ENCODE measurements at places on chromosomes 6 and 20.
A peak's percentile ranks its signal among the peaks of the same experiment; 100 is the strongest.

DNA sequence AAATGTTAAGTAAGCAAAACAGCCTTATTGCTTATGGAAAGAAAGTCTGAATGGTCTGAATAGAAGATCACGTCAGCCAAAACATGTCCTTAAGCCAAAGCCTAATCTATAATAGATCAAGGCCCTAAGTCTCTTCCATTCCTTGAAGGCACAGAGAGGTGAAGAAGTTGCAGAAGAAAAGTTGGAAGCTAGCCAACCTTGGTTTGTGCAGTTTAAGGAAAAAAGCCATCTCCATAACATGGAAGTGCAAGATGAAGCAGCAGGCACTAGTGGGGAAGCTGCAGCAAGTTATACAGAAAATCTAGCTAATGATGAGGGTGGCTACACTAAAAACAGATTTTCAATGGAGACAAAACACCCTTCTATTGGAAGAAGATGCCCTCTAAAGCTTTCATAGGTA, 29.1 kb downstream of the LRRN4 start:
- no peak for DNase-seq
- no peak overlapping the region for H3K4me3 ChIP-seq
- no peaks in the 10 kb centered on the region for H3K27me3 ChIP-seq
- H3K27ac ChIP-seq, result no peak overlapping the region
- H3K36me3 ChIP-seq, result peaks cover 59% of the 10 kb centered on the region

GRCh38 chr6:168590406-168590805, 149.4 kb downstream of the SMOC2 start:
- no peak overlapping the region for H3K4me3 ChIP-seq
- peak; percentile 4 for DNase-seq
- H3K4me1 ChIP-seq, result peaks cover 9% of the 10 kb centered on the region
- no peaks in the 10 kb centered on the region for H3K36me3 ChIP-seq

DNA sequence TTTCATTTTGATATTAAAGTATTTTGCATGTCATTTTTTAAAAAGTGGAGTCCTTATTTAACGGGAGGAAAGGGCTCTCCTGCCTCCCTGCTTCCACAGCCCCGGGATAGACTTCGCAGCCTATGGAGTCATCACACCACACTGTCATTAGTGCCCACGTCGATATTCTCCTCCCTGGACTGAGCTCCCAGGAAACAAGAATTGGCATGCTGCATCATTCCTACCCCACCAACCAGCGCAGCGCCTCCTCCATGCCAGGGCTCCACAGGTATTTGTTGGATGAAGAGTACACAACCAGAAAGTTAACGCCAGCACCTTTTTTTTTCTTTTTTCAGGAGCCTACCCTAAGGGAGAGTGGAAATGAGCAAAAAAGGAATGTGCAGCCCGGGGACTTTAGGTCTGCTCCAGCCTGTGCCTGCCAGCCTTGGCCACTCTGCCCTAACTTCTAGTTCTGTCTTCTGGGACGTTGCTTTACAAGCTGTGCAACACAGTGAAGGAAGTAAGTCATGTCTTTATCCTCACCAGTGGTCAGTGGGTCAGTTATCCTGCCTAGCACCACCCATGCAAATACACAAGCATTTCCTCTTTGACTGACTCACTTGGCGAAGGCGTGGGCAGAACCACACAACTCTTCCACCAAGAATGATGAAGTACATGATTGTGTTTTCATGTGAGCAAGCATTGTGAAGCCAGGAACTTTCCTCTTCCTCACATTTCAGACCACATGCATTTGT, 180.7 kb upstream of the UST start:
- peaks cover 17% of the 10 kb centered on the region for H3K27me3 ChIP-seq
- no peak overlapping the region for H3K27ac ChIP-seq
- no peaks in the 10 kb centered on the region for H3K36me3 ChIP-seq
- no peak overlapping the region for H3K4me3 ChIP-seq
- no peak for DNase-seq

GRCh38 chr20:20334489-20334888, 33.4 kb upstream of the INSM1 start:
- no peak overlapping the region for H3K27ac ChIP-seq
- H3K4me3 ChIP-seq, result no peak overlapping the region
- no peaks in the 10 kb centered on the region for H3K4me1 ChIP-seq
- H3K27me3 ChIP-seq, result no peaks in the 10 kb centered on the region

DNA sequence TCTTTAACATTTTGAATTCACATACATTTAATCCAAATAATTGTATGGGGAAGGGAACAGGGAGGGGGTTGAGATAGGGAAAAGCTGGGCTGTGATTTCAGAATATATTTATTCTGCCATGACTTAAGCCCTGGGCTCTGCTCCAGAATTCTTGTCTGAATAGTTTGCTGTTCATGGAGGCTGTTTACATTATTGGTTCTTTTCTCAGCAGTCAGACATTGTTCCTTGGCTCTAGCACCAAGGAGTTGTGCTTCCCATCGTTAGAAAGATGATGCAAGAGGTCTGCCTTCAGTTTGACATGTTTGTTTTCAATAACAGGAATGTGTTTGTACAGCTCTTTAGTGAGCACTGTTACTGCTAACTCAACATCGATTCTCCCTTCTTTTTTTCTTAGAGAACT, 198.8 kb upstream of the CDYL start:
- no peak for DNase-seq
- H3K4me1 ChIP-seq, result no peaks in the 10 kb centered on the region
- no peaks in the 10 kb centered on the region for H3K27me3 ChIP-seq
- no peak overlapping the region for H3K4me3 ChIP-seq

DNA sequence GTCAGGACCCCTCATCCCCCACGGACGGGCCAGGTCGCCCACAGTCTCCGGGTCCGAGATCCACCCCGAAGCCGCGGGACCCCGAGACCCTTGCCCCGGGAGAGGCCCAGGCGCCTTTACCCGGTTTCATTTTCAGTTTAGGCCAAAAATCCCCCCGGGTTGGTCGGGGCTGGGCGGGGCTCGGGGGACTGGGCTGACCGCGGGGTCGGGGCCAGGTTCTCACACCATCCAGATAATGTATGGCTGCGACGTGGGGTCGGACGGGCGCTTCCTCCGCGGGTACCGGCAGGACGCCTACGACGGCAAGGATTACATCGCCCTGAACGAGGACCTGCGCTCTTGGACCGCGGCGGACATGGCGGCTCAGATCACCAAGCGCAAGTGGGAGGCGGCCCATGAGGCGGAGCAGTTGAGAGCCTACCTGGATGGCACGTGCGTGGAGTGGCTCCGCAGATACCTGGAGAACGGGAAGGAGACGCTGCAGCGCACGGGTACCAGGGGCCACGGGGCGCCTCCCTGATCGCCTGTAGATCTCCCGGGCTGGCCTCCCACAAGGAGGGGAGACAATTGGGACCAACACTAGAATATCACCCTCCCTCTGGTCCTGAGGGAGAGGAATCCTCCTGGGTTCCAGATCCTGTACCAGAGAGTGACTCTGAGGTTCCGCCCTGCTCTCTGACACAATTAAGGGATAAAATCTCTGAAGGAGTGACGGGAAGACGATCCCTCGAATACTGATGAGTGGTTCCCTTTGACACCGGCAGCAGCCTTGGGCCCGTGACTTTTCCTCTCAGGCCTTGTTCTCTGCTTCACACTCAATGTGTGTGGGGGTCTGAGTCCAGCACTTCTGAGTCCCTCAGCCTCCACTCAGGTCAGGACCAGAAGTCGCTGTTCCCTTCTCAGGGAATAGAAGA, 978 bp downstream of the HLA-A start:
- no peak overlapping the region for H3K27ac ChIP-seq
- peak overlapping the region; percentile 89 for H3K4me3 ChIP-seq
- peaks cover 8% of the 10 kb centered on the region for H3K27me3 ChIP-seq
- no peak for DNase-seq
- H3K4me1 ChIP-seq, result peaks cover 12% of the 10 kb centered on the region
- peaks cover 17% of the 10 kb centered on the region for H3K36me3 ChIP-seq

GRCh38 chr6:125811259-125811658, 20.5 kb downstream of the NCOA7 start:
- peak overlapping the region; percentile 12 for H3K4me3 ChIP-seq
- H3K4me1 ChIP-seq, result peaks cover 31% of the 10 kb centered on the region
- no peaks in the 10 kb centered on the region for H3K27me3 ChIP-seq
- peaks cover 4% of the 10 kb centered on the region for H3K36me3 ChIP-seq

DNA sequence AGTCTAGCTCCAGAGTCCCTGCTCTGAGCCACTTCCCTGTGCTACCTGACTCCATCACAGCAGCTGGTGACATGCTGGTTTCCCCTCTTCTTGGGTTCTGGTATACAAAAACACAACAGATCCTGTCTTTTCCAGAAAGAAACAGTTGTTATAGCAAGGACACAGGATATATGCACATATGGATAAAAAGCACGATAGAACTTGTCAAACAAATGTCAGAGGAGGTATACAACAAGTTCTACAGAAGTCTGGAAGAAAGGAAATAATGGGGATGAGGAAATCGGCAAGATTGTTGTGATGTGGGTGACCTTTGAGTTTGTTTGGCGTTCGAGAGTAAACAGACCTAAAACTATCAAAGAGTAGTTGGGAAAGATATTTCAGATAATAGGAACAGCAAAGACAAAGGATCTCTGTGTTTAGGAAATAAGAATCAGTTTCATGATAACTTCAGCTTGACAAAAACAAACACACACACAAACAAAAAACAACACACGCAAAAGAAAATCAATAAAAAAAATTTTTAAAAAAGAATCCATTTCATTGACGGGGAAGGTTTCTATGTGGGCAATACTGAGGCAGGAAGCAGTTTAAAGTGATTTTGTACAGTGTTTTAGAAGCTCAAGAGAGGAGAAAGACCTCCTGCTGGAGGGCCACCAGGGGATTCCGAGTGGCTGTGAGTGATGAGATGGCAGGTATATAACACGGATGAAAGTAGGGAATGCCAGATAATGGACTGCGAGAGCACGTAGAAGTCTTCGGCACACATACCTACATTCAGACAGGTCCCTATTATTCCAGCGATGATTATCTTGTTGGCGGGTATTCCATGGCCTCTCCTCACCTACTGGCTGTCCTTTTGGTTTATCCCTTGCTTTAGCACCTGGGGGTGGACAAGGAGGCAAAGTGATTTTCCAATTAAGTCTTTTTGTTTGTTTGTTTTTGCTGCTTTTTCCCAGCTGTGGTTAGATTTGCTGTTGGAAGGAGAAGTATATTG, 174.9 kb downstream of the HS3ST5 start:
- H3K4me1 ChIP-seq, result peaks cover 17% of the 10 kb centered on the region
- DNase-seq, result no peak
- peaks cover 12% of the 10 kb centered on the region for H3K27me3 ChIP-seq
- no peak overlapping the region for H3K4me3 ChIP-seq
- no peak overlapping the region for H3K27ac ChIP-seq

DNA sequence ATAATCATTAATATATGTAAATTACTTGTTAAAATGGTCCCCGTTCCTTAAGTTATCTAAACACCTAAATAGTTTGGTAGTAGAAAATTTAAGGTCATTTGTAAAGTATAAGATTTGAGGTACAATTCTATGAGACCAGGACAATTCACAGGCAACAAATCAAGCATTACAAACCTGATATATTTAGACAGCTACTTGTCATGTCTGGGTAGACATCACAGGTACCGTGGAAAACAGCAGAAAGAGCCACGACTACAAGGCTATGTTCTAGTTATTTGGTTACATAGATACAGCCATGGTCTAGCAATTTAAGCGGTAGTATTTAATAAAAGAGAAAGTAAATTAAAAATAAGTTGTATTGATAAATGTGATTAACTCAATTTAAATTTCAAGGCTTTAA, 393.1 kb upstream of the ID4 start:
- H3K4me1 ChIP-seq, result peaks cover 13% of the 10 kb centered on the region
- no peaks in the 10 kb centered on the region for H3K36me3 ChIP-seq
- no peak for DNase-seq
- no peak overlapping the region for H3K27ac ChIP-seq
- H3K4me3 ChIP-seq, result no peak overlapping the region

DNA sequence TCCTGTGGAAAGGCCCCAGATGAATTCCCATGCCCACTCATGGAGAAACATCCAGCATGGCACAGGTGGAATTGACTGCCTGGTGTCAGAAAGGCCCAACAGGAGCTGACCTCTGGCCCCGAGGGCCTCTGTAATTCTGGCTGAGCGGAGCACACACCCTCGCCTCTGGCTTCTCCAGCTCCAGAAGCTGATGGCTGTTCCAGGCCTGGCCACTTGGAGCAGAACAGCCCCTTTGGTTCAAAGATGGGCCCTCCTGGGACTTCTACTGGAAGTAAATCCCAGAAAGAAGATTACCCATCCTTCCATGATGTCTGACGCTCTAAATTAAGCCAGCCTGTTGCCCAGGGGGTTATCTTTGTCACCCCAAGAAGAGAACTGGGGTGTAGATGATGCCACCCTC, 275.1 kb upstream of the CDH4 start:
- H3K4me3 ChIP-seq, result no peak overlapping the region
- no peak for DNase-seq

- no peak for DNase-seq
- H3K27ac ChIP-seq, result no peak overlapping the region
- no peak overlapping the region for H3K4me3 ChIP-seq
Measured at GRCh38 chr20:9228774-9229450, 160.0 kb downstream of the PLCB4 start.

- H3K4me1 ChIP-seq, result peaks cover 28% of the 10 kb centered on the region
- H3K27me3 ChIP-seq, result no peaks in the 10 kb centered on the region
- peak overlapping the region; percentile 75 for H3K27ac ChIP-seq
- no peak for DNase-seq
Measured at GRCh38 chr6:109483735-109484057, 677 bp upstream of the ZBTB24 start.

DNA sequence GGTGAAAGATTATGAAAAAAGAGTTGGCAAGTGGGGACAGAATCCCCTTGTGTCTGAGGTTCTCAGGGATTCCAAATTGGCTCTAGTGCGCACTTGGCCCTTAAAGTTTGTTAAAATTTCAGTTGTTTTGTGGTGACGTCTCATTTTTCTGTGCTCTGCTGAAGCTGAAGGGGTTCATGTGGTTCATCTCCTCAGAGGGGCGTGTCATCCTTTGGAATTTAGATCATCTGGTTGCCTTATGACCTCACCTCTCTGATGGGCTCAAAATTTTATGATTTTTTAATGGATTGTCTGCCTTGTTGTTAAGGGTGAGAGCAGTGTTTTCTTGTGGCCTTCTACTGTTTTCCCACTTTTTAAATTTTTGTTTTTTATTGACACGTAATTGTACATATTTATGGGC, 20.3 kb downstream of the CYB5R4 start:
- peaks cover 3% of the 10 kb centered on the region for H3K4me1 ChIP-seq
- H3K27ac ChIP-seq, result no peak overlapping the region
- DNase-seq, result no peak
- no peak overlapping the region for H3K4me3 ChIP-seq
- peaks cover 3% of the 10 kb centered on the region for H3K36me3 ChIP-seq

DNA sequence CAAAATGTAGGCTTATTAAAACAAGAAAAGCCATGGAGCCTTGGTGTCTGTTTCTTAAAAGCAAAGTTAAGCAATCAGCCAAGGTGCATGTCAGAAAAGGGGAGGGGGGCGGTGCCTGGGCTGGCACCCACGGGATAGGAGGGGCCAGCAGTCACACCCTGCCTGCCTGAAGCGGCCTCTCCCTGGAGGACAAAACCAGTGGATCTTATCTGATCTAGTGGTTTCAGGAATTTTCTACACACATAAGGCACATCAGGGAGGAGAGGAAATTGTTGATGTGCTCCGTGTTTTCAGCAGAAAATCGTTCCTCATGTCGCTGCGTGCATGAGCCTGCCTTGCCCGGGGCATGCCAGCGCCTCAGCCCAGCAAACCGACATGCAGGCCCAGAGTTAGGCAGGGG, 276.4 kb downstream of the TAF4 start:
- peaks cover 9% of the 10 kb centered on the region for H3K27me3 ChIP-seq
- no peaks in the 10 kb centered on the region for H3K36me3 ChIP-seq
- no peak overlapping the region for H3K27ac ChIP-seq
- no peak overlapping the region for H3K4me3 ChIP-seq

- H3K4me1 ChIP-seq, result peaks cover 34% of the 10 kb centered on the region
- no peak for DNase-seq
- no peak overlapping the region for H3K4me3 ChIP-seq
- H3K27ac ChIP-seq, result no peak overlapping the region
- H3K36me3 ChIP-seq, result no peaks in the 10 kb centered on the region
Measured at GRCh38 chr6:44921798-44922197, 406.3 kb upstream of the RUNX2 start.
